ENCODE measurements at places on chromosomes 2 and 18.

GRCh38 chr18:4842751-4843150 lies 354.3 kb downstream of the AKAIN1 start:
- no peak for DNase-seq

- DNase-seq, result no peak
These were observed 912.1 kb downstream of the SLC4A3 start for GRCh38 chr2:220539481-220539880.

- DNase-seq, result no peak
These were observed 132.3 kb upstream of the PELI1 start for GRCh38 chr2:64276417-64277095.

DNA sequence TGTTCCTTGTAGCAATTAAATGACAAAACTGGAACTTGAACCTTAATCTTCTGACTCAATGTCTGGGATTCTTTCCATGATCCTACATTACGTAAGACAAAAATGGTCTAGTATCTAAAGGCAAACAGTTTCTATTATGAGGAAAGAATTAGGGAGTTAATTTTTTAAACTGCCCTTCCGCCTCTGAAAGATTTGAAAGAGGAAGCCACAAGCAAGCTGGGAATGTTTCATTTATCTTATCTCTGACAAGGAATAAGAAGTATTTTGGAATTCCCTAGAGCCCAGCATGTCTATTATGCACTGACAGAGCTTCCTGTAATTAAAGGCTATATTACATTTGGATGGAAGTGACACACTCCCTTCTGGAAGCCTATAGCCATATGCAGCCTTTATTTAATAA lies 558.8 kb upstream of the CDH2 start:
- no peak for DNase-seq

GRCh38 chr2:134919341-134920210 lies 954 bp downstream of the CCNT2 start:
- no peak for DNase-seq

DNA sequence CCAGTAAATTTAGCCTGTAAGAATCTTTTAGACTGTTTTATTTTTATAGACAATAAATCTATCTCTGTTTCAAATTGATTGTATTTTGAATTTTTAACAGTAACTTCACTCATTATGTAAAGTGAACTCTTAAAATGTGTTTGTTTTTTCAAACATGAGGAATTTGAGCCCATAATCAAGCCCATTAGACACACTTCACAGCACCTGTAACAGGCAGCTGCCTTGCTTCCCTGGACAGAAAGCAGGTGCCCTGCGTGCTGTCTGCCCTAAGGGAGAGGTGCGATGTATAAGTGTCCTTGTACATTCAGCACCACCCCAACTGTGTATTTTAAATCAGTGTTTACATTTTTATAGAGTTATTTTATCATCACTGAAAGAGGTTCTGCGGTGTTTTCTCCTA lies 186.5 kb upstream of the TPO start:
- peak; percentile 95 for DNase-seq

GRCh38 chr2:66253066-66253465 lies 181.9 kb upstream of the MEIS1 start:
- DNase-seq, result no peak

DNA sequence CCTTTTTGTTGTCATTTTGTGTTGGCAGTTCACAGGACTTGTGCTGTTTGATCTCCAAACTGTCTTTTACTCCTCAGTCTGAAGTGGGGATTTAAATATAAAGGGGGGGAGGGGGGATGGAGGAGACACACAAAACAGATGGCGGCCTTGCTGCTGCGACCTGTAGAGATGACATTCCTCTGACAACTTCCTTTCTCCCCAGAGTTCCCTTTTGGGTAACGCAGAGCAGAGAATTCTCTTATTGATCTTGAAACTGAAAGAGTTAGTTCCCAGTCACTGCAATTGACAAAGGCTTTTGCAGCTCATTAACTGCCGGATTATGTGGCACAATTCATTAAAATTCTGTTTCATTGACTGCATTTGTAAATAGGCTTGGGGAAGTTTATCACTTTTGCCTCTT lies 279.3 kb downstream of the TSN start:
- no peak for DNase-seq

DNA sequence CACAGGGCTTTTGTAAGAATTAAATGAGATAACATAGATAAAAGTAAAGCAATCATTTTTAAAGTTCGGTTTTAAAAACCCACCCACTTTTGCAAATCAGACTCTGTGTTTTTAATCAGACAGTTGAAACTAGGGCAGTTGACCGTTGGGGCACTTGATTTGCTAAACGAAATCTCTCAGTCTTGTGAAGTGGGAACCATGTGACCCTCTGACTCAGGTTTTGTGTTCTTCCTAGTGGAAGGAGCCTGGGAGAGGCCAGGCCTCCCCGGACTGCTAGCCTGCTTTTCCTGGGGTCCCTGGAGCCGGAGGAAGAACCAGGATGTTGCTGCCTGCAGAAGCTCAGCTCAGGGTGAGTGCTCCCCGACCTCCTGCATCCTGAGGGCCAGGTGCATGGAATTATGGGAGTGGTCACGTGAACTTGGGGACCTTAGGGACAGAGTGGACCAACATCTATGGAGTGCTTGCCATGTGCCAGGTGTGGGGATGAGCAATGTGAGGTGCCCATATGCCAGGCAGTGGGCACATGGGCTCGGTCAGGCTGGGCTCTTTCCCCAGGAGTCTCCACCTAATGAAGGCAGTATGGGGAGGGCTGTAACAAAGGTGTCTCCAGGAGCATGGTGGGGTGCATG lies 3.9 kb downstream of the C2orf72 start:
- DNase-seq, result no peak

DNA sequence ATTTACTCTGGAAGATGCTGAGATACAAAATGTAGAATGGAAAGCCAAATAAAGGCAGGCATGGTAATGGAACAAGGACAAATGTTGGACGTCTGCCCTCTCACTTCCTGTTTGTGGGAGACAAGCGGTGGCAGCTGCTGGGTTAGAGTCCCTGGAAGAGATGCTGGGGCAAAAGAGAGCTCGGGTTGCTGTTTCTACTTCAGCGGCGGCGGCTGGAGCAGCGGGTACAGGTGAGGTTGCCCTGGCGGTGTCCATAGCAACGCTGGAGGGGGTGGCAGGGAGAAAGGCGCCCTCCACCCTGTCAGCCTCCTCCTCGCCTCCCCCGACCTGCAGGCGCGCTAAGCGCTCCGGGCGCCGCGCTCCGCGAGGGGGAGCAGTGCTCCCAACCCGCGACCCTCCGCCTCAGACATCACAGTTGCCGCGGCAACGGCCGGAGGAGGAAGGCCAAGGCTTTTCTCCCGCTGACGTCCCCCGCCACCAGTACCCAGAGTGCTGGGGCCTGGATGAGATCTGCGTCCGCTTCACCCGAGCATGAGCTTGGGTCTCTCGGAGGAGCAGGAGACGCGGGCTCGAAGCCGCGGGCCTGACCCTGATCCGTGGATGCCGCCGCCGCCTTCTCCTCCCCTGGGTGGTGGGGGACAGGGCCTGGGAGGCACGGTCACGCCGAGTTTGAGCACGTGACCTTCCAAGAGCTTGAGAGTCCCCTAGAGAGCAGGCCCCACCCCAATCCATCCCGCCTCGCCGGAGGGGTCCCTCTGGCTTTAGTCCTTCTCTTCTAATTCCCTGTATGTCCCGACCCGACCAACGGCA lies 65.6 kb downstream of the NOL4 start:
- peak; percentile 70 for DNase-seq
